ENCODE measurements at places on chromosomes 6 and 20. TPM values are rescaled to one million over a fixed set of nuclear protein-coding genes. Genes with fewer than 3 reads are reported as not detected.
A peak's percentile ranks its signal among the peaks of the same experiment; 100 is the strongest.

- peaks cover 10% of the 10 kb centered on the region for H3K4me1 ChIP-seq
- H3K27me3 ChIP-seq, result no peaks in the 10 kb centered on the region
- no peak overlapping the region for H3K27ac ChIP-seq
- DNase-seq, result no peak
Observed at GRCh38 chr6:42423244-42423643, 28.5 kb downstream of the TRERF1 start.

DNA sequence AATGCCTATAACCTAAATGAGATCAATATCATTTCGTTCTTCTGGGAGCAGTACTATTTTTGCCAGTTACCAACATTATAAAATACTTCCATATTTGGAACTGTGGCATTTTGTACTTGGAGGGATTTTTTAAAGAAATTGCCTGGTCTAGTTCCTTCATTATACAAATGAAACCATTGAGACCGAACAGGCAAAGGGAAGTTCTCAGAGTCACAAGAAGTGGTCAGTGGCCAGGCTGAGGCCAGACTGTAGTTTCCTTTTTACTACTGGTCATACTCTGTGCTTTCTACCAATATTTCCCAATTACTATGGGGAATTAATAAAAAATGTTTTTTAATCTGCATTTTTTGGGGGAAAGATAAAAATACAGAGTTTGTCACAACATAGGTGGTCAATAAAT, 332.0 kb downstream of the NRN1 start:
- H3K27me3 ChIP-seq, result no peaks in the 10 kb centered on the region
- DNase-seq, result no peak
- no peak overlapping the region for H3K4me3 ChIP-seq
- H3K4me1 ChIP-seq, result peaks cover 19% of the 10 kb centered on the region
- H3K27ac ChIP-seq, result no peak overlapping the region
- H3K36me3 ChIP-seq, result no peaks in the 10 kb centered on the region

- H3K36me3 ChIP-seq, result peaks cover 4% of the 10 kb centered on the region
- DNase-seq, result no peak
- H3K27me3 ChIP-seq, result no peaks in the 10 kb centered on the region
- no peak overlapping the region for H3K27ac ChIP-seq
Observed at GRCh38 chr6:33147807-33148666, 44.2 kb downstream of the COL11A2 start.

GRCh38 chr6:170046791-170047626, 243.9 kb downstream of the DLL1 start:
- no peaks in the 10 kb centered on the region for H3K4me1 ChIP-seq
- H3K27me3 ChIP-seq, result no peaks in the 10 kb centered on the region
- no peak for DNase-seq
- no peak overlapping the region for H3K4me3 ChIP-seq

- H3K36me3 ChIP-seq, result no peaks in the 10 kb centered on the region
- H3K4me3 ChIP-seq, result no peak overlapping the region
- H3K27ac ChIP-seq, result no peak overlapping the region
- H3K4me1 ChIP-seq, result 0 out of 2 replicates have a peak, but pooled peaks cover 3% of the 10 kb centered on the region
- no peak for DNase-seq
Observed at GRCh38 chr6:88561034-88561953, 395.1 kb upstream of the CNR1 start.

- H3K36me3 ChIP-seq, result no peaks in the 10 kb centered on the region
- DNase-seq, result no peak
- no peak overlapping the region for H3K27ac ChIP-seq
- H3K4me1 ChIP-seq, result no peaks in the 10 kb centered on the region
- H3K27me3 ChIP-seq, result no peaks in the 10 kb centered on the region
Observed at GRCh38 chr20:37711001-37711400, 17.2 kb downstream of the CTNNBL1 start.

DNA sequence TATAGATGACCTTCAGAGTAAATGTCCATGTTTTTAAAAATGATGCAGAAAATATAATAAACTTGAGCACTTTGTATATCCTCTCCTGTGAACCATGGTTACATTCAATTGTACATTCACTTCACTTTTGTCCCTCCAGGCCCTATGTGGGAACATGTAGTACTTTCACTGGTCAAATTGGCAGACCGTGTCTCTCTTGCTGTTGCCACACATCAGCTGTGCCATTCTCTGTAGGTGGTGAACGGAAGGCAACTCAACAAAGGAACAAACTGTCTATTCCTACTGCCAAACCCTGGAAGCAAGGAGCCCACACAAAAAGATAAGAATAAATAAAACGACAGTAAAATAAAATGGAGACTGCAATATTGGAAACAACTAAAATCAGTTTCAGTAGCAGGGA, 2.0 kb downstream of the ROS1 start:
- H3K36me3 ChIP-seq, result no peaks in the 10 kb centered on the region
- DNase-seq, result no peak
- H3K4me1 ChIP-seq, result no peaks in the 10 kb centered on the region
- H3K27me3 ChIP-seq, result no peaks in the 10 kb centered on the region
- no peak overlapping the region for H3K4me3 ChIP-seq

- H3K4me1 ChIP-seq, result no peaks in the 10 kb centered on the region
- no peak overlapping the region for H3K27ac ChIP-seq
- H3K27me3 ChIP-seq, result no peaks in the 10 kb centered on the region
Observed at GRCh38 chr6:158031381-158032353, 50.0 kb downstream of the SYNJ2 start.

GRCh38 chr6:139763468-139764210, 389.2 kb upstream of the CITED2 start:
- DNase-seq, result no peak
- H3K27ac ChIP-seq, result no peak overlapping the region
- H3K4me1 ChIP-seq, result no peaks in the 10 kb centered on the region
- H3K36me3 ChIP-seq, result no peaks in the 10 kb centered on the region
- no peak overlapping the region for H3K4me3 ChIP-seq
- no peaks in the 10 kb centered on the region for H3K27me3 ChIP-seq

GRCh38 chr6:119034827-119035458, 43.5 kb downstream of the FAM184A start:
- no peaks in the 10 kb centered on the region for H3K27me3 ChIP-seq
- peaks cover 5% of the 10 kb centered on the region for H3K4me1 ChIP-seq
- H3K36me3 ChIP-seq, result no peaks in the 10 kb centered on the region
- H3K27ac ChIP-seq, result peak overlapping the region; percentile 20
- peak overlapping the region; percentile 69 for H3K4me3 ChIP-seq

DNA sequence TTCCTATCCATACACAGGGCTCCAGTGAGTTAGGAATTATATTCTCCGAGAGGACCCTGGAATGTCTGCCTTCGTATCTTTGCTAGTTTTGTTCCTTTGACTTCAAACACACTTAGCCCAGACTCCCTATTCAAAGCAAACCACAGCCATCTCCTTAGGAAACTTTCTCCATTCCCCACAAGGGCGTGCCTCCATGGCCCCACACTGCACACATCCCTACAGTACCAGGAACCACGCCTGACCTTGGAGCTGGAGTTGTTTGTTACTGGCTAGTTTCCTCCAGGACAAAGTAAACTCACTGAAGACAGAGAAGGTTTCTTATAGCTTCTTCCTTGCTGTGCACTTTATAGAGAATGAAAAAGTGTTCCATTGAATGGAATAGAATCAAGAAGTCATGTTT, 412.8 kb upstream of the AGPAT4 start:
- no peaks in the 10 kb centered on the region for H3K4me1 ChIP-seq
- no peaks in the 10 kb centered on the region for H3K27me3 ChIP-seq
- no peak overlapping the region for H3K4me3 ChIP-seq
- H3K27ac ChIP-seq, result no peak overlapping the region

GRCh38 chr20:24768713-24769601, 180.1 kb upstream of the CST7 start:
- H3K4me1 ChIP-seq, result no peaks in the 10 kb centered on the region
- H3K4me3 ChIP-seq, result no peak overlapping the region
- no peaks in the 10 kb centered on the region for H3K36me3 ChIP-seq
- DNase-seq, result peak; percentile 16
- H3K27me3 ChIP-seq, result no peaks in the 10 kb centered on the region

The FAM184A gene
- total RNA-seq, result 10.4 TPM

The C6orf89 gene
- total RNA-seq, result 12.7 TPM

The DPPA5 gene
- 1.2 TPM for total RNA-seq

The EGFL8 gene
- total RNA-seq, result 27.2 TPM

The PGC gene
- not detected for total RNA-seq
